ENCODE measurements at places on chromosomes 2 and 18. TPM values are rescaled to one million over a fixed set of nuclear protein-coding genes. Genes with fewer than 3 reads are reported as not detected.

DNA sequence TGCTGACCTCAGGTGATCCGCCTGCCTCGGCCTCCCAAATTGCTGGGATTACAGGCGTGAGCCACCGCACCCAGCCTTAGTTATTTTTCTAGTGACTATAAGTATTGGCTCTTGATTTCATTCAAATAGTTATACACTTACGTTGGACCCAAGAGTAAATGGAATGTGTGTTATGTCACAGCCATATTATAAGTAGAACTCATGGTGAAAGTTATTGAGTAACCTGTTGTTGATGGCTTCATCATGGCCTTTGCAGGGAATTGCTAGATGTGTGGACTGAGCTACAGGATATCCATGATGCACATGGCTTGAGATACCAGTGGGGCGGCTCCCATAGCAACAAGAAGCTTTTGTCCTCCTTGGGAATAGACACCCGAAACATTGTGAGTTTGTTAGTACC, 44.7 kb downstream of the AFTPH start:
- DNase-seq = no peak

GRCh38 chr2:20604951-20605381, 45.9 kb downstream of the HS1BP3 start:
- DNase-seq = no peak

- no peak for DNase-seq
These were observed 57.4 kb upstream of the MSH2 start for GRCh38 chr2:47345590-47345924.

DNA sequence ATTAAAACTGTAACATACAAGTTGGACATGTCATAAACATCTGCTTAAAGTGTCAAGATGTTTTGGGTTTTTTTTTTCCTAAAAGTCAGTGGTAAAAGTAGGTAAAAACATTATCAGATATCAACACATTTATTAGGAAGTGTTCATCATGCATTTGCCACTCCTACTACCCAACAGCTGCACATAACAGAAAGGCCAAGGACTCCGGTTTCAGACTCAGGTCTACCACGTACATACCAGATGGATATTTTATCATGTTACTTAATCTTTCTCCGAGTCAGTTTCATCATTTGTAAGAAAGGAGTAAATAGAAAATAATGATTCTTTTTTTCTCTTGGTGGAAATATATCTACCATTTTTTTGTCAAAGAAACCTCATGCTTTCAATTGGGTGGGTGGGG, 192.3 kb downstream of the UBE2E3 start:
- DNase-seq = no peak

DNA sequence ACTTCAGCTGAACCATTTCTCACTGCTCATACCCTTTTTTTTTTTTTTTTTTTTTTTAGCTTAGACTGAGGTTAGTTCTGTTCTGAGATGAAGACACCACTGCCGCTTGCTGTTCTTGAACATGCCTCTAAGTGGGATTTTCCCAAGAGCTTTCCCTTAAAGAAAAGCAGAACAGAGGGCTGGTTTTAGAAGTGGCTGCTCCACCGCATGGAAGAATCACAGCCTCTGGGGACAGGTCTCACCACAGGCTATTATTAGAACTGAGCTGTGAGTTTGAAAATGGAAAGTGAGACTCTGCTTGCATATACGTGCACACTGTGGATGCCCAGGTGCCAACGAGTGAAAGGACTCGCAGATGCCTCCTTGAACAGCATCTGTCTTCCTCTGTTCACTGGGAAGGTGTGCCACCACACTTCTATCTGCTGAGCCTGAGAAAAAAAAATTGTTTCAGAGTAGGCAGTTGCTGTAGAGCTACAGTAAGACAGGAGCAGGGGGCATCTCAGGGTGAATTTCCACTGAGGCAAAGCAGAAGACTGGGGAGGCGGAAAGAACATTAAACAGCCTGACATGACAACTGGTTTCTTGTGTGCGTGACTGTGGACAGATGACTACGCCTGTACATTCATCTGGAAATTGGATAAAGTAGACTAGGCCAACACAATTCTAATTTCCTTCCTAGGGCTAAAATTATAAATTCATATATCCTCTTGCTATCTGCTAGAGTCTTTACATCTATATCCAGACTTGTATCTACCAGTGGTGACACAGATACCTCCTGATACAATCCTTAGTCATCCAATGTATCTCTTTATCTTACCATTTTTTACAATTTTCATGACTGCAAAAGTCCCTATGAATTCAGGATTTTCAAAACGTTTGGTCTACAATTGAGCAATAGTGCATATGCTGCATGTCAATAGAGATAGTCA, 1045.7 kb upstream of the CELF4 start:
- DNase-seq = peak; percentile 39

- no peak for DNase-seq
These were observed 41.7 kb downstream of the MYO7B start for GRCh38 chr2:127577208-127577475.

DNA sequence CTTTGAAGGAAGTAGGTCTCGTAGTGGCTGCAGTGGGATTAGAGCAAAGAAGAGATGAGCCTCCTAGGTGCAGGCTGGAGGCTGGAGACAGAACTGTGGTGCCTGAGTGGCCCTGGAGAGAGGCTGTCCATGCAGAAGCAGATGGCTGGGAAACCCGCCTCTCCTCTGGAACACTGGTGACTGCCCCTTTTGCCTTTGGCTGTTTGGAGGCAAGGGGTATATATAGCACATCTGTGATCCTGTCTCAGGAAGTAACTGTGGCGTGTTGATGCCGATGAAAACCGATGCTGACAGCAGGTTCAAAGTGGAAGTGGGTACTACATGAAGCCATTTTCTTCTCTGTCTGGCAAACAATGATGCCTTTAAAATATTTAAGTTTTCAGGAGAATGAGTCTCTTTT, 43.5 kb downstream of the SLC9A2 start:
- no peak for DNase-seq

DNA sequence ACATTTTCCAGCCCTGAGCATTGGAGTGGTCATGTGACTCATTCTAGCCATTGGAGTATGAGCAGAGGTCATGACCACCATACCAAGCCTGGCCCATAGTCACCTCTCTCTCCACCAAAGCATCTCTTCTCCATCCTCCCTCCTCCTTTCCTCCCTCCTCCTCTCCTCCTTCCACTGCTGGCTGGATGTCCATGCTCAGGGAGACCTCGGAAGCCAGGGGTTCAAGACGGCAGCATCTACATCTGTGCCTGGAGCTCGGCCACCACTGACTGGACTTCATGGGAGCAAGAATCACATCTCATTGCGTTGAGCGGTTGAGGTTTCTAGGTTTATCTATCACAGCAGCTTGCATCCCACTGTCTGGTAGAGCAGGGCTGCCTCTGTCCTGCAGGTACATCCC, 252.4 kb downstream of the NDUFA10 start:
- DNase-seq = no peak

- DNase-seq = peak; percentile 46
These were observed 132.7 kb upstream of the XPO1 start for GRCh38 chr2:61670591-61671501.

GRCh38 chr2:121359716-121360565, 74.9 kb upstream of the TFCP2L1 start:
- DNase-seq = no peak

- DNase-seq = no peak
These were observed 2055.1 kb upstream of the CELF4 start for GRCh38 chr18:39620551-39621168.

DNA sequence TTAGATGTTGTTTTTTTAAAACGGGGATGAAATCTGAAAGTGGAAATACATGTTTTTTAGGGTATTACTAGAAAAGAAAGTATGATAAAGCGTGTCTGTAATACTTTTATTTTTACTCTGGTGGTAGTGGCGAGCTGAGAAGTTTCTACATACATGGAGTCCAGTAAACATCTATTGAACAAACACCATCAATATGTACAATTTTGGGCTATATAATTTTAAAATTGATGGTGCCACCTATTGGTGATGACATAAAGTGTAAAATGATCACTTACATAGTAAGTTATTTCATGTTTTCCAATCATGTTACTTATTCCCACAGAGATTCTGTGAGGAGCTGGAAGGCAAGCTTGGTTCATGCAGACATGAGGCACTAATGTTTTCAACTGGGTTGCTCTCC, 31.5 kb upstream of the NFE2L2 start:
- no peak for DNase-seq

DNA sequence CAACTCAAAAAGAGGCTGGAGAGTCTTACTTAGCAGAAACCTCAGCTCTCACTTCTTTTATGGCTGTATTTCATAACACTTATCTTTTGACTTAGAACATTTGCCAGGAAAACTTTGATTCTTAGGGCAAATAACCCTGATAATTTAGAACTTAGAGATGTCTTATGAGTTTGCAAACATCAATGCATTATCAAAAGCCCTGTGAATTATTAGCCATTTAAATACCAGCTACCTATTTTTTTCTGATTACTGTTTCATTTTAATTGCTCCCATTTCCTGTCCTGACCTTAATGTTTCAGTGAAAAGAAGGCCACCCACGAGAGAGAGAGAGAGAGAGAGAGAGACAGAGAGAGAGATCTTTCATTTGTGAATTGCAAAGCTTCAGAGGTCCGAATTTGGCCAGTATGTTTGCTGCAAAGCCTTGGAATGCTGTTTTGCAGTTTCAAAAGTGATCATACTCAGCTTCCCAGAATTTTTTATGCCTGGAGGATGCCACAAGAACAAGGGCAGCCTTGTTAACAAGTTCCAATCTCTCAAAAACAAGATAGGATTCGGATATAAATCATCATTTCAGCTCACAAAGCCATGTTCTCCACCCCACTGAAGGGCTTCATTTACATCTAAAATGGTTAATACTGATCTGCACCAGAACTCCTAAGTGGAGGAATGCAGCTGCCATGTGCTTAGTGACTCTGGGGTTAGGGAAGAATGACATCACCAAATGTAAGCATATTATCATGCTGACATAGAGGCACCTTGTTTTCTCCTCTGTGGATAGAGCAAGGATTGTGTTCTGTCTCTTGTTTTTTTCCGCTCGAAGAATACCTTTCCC, 478.2 kb downstream of the ARHGAP15 start:
- DNase-seq = no peak

Gene RHBDD1
- 41.1 TPM for total RNA-seq

Gene UBR3
- total RNA-seq = 18.1 TPM

Gene MYCN
- total RNA-seq = 0.38 TPM

Gene SETBP1
- total RNA-seq = 6.4 TPM

Gene RAX
- total RNA-seq = 0.17 TPM

Gene ASXL3
- not detected for total RNA-seq

Gene KIF5C
- 30.8 TPM for total RNA-seq

Gene NYAP2
- total RNA-seq = not detected

Gene G6PC2
- not detected for total RNA-seq

All from activated CD4-positive, alpha-beta memory T cell treated with anti-CD3 and anti-CD28 coated beads for 36 hours (primary cell).